Pons (tissue), 1 donor: ENCODE measurements at places on chromosomes 7 and 10.

GRCh38 chr7:51013218-51013786 is 230.6 kb upstream of the GRB10 start:
- DNase-seq, result no peak

GRCh38 chr10:3062502-3063186 is 4.7 kb upstream of the PFKP start:
- DNase-seq, result no peak

GRCh38 chr7:50446542-50446960 is 3.6 kb downstream of the FIGNL1 start:
- DNase-seq, result no peak

DNA sequence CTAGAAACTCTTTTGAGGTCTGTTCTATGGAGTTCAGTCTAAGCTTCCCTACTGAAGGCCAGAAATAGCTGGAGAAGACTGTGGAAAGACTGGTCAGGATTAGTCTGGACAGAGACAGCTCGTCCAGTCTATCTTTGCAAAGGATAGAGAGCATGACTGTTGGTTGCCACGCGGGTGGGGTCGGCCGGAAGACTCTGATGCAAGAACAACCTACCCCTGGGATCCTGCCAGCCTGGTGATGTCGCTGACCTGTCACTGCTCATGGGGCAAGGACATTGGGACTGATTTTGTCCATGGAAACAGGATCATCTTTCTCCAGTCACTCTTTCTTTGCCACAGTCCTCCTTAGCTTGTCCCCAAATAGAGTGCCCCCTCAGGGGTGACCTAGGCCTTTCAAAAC is 337.6 kb upstream of the NPSR1 start:
- DNase-seq, result no peak

GRCh38 chr7:133491201-133491691 is 238.4 kb downstream of the EXOC4 start:
- DNase-seq, result no peak

DNA sequence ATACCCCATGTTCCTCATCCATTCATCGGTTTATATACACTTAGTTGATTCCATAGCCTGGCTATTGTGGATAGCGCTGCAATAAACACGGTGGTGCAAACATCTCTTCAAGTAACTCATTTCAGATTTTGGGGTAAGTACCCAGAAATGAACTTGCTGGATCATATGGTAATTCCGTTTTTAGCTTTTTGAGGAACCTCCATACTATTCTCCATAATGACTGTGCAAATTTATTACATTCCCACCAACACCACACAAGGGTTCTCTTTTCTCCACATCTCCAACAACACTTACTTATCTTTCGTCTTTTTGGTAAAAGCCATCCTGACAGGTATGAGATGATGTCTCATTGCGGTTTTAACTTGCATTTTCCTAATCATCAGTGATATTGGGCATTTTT is 3.7 kb downstream of the NPFFR1 start:
- DNase-seq, result no peak

DNA sequence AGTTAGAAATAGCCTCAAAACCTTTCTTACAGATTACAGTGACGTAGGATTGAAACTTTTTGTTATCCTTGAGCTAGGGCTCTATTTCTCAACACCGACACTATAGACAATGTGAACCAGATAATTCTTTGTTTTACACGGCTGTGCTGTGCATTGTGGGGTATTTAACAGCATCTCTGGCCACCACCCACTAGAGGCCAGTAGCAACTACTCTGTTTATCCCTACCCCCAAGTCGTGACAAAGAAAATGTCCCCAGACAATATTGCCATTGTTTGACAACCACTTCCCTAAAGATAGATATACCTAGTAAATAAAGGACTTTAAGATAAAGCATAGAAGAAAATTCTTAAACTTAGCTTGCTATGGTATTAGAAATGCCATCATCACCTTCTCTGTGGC is 359.6 kb downstream of the ARL4A start:
- no peak for DNase-seq

DNA sequence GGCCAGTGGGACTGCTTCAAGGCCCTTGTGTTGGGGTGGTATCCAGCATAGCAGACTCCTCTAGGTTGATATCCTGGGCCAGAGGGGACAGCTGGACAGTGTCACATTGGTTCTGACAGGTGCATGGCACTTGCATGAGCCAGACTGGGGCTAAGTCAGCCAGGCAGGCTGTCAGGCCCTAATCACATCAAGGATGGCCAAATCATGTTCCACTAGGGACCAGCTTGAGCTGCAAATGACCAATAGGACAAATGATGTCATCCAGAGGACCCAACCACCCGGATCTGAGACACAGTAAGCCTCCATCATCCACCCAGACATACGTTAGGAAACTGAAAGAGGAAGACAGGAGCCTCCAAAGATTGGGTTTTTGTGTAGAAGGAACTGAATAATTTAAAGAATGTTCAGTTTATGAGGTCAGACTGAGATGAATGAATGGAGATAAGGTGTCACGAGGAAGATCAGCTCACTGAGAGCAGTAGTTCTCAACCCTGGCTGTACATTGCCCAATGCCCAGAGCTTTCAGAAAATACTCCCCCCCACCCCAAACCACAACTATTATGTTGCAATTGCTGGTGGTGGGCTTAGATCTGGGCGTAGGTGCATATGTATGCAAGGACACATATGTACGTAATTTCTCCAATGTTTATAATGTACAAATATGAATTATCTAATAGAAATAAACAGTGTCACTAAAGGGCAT is 75.2 kb upstream of the INHBA start:
- peak; percentile 60 for DNase-seq

- DNase-seq, result peak; percentile 38
These were observed 8.0 kb downstream of the RSU1 start for GRCh38 chr10:16809074-16809718.

GRCh38 chr10:91758303-91759146 is 39.7 kb upstream of the TNKS2 start:
- peak; percentile 77 for DNase-seq

DNA sequence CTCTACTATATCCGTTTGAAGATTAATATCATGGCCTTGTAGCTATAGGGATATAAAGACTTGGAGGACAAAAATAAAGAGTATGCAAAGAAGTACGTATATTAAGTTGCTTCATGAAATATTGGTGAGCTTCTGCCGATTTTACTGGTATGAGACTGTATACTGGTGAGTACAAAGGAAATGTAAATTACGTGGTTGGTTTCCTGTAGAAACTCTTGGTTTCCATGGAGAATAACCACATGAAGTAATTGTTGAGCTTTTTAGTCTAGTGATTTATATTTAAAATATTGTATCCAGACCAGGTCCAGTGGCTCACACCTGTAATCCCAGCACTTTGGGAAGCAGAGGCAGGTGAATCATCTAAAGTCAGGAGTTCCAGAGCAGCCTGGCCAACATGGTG is 32.2 kb upstream of the GLI3 start:
- DNase-seq, result no peak

DNA sequence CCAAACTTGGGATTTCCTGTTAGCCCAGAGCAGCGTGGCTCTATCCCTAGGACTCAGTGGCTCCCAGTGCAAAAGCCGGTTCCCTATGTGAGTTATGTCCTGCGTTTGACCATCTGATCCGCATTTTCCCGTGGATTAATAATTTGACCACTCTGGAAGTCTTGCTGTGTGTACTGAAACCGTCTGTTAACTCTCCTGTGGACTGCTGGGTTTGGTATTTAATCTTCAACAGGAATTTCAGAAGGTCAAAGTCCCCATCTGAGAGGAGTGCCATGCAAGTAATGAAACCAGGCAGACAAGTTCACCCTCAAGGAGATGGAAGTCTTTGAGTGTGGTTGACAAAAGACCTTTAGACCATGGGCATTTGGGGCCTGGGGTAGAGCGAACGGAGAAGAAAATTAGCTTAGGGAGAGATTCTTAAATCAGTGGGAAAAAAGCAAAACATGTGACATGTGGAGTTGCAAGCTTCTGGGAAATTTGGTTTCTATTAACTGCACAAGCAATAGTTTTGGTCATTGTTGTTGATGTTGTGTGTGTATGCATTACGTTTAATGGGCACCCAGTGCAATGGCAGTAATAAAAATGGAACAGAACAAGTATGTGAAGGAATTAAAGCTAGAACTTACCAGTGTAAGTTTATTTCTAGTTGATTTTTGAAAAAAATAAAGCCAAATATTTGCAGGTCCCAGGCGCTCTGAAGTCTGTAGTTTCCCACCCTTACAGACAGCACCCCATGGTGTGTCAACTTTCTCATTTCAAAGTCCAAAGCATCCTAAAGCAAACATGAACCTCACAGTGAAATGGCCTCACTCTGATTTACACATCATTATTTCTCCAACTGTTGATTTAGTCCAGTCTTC is 38.2 kb downstream of the LYZL1 start:
- DNase-seq, result no peak

GRCh38 chr7:43071604-43072003 is 40.8 kb upstream of the HECW1 start:
- no peak for DNase-seq

DNA sequence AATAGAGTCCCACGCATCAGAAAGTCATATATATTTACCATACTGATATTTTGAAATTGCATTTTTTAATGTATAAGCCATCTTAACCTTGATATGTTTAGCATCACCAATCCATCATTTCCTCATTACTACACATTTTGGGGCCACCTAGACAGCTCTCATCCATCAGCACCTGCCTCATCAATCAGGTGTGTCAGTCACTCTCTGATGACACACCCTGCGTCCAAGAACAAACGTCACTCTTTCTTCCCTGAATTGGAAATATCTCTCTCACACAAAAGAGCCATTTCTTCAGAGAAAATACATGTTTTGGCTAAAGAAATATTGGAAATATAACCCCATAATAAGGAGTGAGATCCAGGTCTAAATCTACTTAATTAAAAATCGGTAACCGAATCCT is 38.9 kb upstream of the RSU1 start:
- DNase-seq, result no peak

DNA sequence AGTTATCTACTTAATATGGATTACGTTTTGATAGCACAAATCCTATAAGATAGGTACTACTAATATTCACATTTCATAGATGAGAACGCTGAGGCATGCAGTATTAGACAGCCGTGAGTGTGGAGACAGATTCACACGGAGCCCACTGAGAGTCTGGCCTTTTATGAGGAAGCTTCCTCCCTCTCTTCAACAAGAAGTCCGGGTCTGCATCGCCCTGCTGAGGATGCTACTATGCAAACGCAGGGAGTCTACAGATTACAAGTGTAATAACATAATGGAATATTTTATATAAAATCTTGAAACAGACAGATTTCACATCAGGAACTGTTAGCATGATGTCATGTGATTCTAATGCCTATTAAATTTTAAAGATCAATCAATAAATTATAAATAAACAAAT is 255.9 kb upstream of the GLI3 start:
- DNase-seq, result no peak

GRCh38 chr7:134554417-134554966 is 5.6 kb downstream of the AKR1B15 start:
- DNase-seq, result no peak

DNA sequence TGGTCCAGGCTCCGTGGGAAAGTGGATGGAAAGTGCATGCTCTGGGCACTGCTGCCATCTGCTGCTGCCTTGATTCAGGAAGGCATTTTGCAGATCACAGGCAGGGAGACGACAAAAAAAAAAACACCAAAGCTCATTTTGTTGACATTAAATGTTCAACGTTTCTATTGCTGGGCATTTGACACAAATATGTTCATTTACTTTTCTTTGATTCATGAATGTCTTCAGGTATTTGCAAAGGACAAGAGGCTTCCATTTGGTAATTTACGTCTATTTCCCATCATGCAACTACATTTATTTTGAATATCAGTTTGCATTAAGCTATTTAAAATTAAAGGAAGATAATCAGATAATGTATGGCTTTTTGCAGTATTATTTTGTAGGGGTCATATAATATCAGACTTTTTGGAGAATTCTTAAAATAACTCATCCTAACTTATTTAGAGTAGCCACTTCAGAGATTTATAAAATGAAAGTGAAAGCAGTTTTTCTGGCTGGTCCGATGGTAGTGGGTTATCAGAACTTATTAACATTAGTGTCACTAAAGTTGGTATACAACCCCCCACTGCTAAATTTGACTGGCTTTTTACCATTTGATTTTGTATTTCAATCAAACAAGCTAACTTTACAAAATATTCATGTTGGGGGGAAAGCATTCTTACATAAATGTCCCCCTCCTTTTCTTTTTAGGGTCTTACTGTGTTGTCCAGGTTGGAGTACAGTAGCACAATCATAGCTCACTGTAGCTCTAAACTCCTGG is 65.3 kb downstream of the PDIA4 start:
- DNase-seq, result peak; percentile 92

DNA sequence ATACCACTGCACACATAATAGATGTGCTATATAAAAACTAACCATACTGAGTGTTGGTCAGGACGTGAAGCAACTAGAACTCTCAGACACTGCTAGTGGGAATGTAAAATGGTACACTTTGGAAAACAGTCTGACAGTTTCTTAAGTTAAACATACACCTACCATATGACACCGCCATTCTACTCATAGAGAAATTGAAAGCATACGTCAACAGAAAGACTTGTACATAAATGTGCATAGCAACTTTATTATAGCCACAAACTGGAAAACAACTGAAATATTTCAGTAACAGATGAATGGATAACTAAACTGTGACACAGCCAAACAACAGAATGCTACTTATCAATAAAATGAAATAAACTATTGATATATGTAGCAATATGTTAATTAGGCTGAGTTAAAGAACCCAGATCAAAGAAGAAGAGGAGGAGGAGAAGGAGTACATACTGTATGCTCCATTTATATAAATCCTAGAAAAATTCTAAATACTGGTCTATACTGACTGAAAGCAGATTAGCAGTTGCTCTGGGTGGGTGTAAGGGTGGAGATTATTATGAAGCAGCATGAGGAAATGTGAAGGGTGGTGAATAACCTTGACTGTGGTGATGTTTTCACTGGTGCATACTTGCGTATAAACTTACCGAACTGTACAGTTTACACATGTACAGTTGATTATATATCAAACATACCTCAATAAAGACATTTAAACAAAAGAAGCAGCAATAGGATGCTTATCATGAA is 48.6 kb downstream of the ARHGAP21 start:
- DNase-seq, result no peak

GRCh38 chr10:11962176-11962575 is 80.4 kb downstream of the UPF2 start:
- DNase-seq, result no peak

DNA sequence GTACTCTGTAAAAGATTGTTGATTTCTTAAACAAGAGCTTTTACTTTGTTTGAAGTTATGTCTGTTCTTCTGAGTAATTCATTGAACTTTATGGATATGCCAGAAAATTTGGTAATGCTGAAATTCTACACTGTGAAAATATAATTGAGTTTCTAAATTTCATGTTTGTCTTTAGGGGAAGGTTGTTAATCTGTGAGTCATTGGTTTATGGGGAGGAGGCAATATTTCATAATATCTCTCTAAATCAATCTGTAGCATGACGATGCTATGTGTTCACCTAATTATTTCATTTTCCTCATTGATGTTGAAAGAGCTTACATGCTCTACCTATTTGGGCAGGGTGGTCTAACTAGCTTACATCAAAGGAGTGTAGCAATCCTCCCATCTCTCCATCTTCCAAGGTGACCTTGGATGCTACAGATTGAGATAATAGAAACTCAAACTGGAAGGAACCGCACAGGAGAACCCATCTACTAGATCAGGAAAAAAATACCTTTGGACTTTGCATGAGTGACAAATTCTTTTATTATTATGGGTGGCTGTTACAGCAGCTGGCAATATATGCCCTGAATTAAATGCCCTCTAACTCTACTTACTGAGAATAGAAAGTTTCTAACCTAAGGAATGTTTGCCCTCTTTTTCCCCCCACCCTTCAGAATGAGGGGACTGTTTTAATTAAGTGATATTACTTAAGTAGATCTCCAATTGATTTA is 8.4 kb upstream of the SNX13 start:
- DNase-seq, result no peak

GRCh38 chr10:96369890-96370583 is 11.2 kb upstream of the OPALIN start:
- DNase-seq, result no peak
